ENCODE measurements at places on chromosomes 3 and 15. TPM values are rescaled to one million over a fixed set of nuclear protein-coding genes. Genes with fewer than 3 reads are reported as not detected.

Gene AGTR1
- 0.71 TPM for total RNA-seq

Gene SH2D7
- total RNA-seq: not detected

Gene MB21D2
- total RNA-seq: 5.8 TPM

Gene BMF
- total RNA-seq: 1.6 TPM

Gene SH3GL3
- 0.59 TPM for total RNA-seq

Gene CCR3
- total RNA-seq: not detected

Gene SEMA3B
- 9.7 TPM for total RNA-seq

Gene SAMMSON
- total RNA-seq: not detected

Gene WDR93
- total RNA-seq: 0.18 TPM

Gene GOLGA6B
- total RNA-seq: not detected

Gene GABRB3
- 76.9 TPM for total RNA-seq

Gene MYZAP
- total RNA-seq: 1.0 TPM

Gene PLSCR4
- 8.1 TPM for total RNA-seq

Gene GJD2
- not detected for total RNA-seq

Gene ZBTB20
- total RNA-seq: 0.70 TPM

Gene GOLGA8Q
- not detected for total RNA-seq

Gene IL5RA
- not detected for total RNA-seq

Gene TMEM108
- total RNA-seq: not detected

Gene NLGN1
- not detected for total RNA-seq

Gene CKMT1A
- total RNA-seq: 1.8 TPM

Gene GPR176
- 10.1 TPM for total RNA-seq

Gene HIGD2B
- not detected for total RNA-seq

Gene CHD2
- 33.1 TPM for total RNA-seq

Gene RTP3
- total RNA-seq: not detected

Gene SLC30A4
- 2.0 TPM for total RNA-seq

Gene AGBL1
- total RNA-seq: not detected

Gene PRSS50
- total RNA-seq: not detected

Gene FAM227B
- 0.74 TPM for total RNA-seq

Gene CACNA1D
- 1.2 TPM for total RNA-seq

Gene EAF2
- total RNA-seq: 1.5 TPM

Gene GPR87
- total RNA-seq: 2.1 TPM

Gene ERICH6
- total RNA-seq: not detected

Gene CCR4
- not detected for total RNA-seq

Gene SLC9C1
- not detected for total RNA-seq

Gene A4GNT
- total RNA-seq: not detected

Gene PLCL2
- total RNA-seq: 4.8 TPM

Gene CORO2B
- 3.0 TPM for total RNA-seq

Gene CCDC12
- total RNA-seq: 56.8 TPM

Gene ASB14
- total RNA-seq: not detected

Gene SHC4
- 0.80 TPM for total RNA-seq

Gene ARPP21
- 0.16 TPM for total RNA-seq

Gene DUOXA1
- total RNA-seq: 0.10 TPM
